Activated CD8-positive, alpha-beta memory T cell treated with anti-CD3 and anti-CD28 coated beads for 1 hour (primary cell): ENCODE measurements at places on chromosomes 5 and 9.

- DNase-seq, result no peak
These were observed 11.6 kb downstream of the LHX3 start for GRCh38 chr9:136193127-136193890.

GRCh38 chr9:68728731-68729130 lies 23.7 kb downstream of the PIP5K1B start:
- DNase-seq, result no peak

GRCh38 chr9:76595645-76596044 lies 136.7 kb downstream of the GCNT1 start:
- DNase-seq, result no peak

DNA sequence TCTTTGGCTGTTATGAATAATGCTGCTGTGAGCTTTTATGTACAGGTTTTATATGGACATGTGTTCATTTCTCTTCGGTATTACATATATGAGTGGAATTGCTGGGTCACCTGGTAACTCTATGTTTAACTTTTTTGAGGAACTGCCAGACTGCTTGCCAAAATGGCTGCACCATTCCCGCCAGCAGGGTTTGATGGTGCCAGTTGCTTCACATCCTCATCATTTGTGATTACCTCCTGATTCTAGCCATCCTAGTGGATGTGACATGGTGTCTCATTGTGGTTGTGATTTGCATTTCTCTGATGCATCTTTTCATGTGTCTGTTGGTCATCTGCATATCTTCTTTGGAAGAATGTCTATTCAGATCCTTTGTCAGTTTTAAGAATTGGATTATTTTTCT lies 10.7 kb downstream of the NANS start:
- no peak for DNase-seq

DNA sequence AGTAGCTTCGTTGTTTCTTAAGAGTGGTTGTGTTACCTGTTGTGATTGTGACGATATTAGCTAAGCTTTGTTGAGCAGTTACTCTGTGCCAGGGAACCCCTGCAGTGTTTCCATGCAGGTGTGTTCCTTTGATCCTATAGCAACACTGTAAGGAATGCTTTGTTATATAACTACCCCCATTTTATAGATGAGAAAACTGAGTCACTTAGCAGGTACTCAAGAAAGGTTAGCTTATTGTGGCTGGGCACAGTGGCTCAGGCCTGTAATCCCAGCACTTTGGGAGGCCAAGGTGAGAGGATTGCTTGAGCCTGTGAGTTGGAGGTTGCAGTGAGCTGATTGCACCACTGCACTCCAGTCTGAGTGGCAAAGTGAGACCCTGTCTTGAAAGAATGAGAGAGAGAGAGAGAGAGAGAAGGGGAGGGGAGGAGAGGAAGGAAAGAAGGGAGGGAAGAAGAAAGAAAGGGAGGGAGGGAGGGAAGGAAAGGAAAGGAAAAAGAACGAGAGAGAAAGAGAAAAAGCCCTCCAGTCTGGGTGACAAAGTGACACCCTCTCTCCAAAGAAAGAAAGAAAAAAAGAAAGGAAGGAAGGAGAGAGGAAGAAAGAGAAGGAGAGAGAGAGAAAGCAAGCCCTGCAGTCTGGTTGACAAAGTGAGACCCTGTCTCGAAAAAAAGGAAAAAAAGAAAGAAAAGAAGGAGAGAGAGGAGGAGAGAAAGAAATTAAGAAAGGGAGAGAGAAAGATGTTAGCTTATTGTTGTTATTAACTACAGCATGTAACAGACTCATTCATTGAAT lies 85.6 kb upstream of the RARS1 start:
- DNase-seq, result no peak

GRCh38 chr5:3654515-3654914 lies 58.9 kb downstream of the IRX1 start:
- DNase-seq, result no peak

- no peak for DNase-seq
These were observed 791.9 kb upstream of the CDH6 start for GRCh38 chr5:30401479-30402058.

- DNase-seq, result no peak
These were observed 1.3 kb downstream of the SEMA6A start for GRCh38 chr5:116573279-116573701.

DNA sequence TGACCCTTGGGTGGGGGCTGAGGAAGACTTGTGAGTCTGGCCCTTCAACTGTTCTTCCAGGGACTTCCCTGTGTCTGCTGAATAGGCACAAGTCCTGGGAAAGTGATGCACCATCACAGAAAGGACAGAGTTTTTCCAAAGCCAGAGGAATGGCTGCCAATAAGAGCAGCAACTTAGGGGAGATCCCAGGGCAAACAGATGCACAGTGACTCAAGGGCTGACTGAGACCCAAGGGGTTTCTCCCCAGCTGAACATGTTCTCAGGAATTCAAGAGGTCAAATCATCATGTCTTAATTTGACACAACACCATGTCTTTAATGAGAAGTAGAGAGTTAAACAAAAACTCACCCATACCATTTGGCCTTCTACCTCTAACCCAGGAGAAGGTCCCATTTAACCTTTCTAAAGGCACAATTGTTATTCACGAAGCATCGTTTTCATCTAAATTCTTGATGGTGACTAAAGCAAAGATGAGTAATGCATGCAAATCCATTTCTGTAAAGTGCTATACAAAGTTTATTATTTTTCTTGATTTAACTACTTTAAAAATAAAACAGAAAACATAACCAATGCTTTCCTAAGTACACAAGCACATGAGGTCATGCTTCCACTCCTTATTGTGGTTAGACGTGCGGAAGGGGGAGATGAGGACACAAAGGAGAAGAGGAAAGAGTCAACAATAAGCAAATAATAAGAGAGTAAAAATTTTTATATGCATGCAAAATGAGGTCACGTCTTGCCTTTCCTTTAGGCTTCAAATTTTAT lies 324.1 kb downstream of the PLK2 start:
- no peak for DNase-seq

DNA sequence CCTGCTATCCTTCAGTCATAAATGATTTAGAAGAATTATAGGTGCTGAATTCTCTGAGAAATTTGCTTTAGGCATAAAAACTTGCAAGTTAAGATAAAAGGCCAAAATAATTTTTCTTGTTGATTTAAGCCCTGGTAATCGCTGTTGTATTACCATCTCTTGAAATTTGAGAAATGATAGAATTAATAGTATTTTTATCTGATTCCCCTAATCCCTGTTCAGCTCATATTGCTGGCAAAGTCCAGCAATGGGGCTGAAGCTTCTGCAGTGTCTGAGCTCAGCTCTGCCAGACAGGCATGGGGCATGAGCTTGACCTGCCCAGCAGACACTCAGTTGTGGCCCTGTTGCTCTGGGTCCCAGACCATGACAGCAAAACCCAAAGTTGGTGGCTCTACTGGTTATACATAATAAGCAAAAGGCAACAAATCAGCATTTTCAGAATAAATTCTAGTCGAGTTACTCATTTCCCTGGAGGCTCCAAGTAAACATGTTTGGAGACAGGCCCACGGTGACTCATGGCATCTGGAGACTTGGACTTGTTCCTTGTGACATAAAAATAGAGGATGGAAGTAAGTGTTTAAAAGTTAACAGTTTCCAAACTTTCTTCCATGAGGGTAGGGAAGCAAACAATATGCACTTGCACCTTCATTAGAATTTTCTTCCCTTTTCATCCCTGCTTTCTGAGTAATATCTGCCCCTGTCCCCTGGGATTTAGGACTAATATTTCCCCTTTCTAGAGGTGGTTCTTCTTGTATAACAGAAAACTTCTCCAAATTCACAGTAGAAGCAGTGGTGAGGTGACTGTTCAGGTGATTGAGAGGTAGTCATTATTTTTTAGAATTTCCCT lies 60.2 kb upstream of the SLC2A8 start:
- no peak for DNase-seq

- DNase-seq, result no peak
These were observed 50.2 kb upstream of the KCNMB1 start for GRCh38 chr5:170439223-170439943.

DNA sequence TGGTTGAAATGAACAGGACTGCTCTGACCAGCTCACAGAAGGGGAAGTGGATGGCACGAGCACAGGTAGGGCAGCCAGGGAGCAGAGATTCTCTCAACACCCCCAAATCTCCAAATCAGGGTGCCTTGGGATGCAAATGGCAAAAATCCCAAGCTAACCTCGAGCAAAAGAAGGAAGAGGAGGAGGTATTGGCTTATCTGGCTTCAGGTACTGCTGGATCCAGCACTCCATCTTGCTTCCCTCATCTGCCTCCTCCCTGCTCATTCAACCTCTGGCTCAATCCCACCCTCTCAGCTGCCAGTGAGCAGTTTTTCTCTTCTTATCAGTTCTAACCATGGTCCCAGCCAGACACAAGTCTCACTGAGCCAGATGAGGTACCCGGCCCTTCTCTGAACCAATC lies 41.6 kb upstream of the GGTA1 start:
- DNase-seq, result no peak

DNA sequence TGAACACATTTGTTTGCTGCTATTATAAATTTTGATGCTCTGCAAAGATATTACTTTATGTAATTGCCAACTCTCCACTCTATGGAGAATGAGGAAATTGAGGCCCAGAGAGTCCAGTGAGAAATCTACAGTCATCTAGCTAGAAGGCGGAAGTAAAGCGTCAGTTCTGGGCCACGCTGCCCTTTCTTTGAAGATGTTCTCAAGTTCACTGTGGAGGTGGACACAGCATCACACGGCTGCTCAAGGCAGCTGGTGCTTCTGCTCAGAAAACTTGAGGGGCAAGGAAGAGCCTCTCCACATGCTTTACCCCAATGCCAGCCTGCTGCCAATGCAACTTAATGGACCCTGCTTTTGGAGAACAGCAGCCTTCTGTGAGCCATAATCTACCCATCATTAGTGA lies 96.3 kb downstream of the TTLL11 start:
- DNase-seq, result no peak

DNA sequence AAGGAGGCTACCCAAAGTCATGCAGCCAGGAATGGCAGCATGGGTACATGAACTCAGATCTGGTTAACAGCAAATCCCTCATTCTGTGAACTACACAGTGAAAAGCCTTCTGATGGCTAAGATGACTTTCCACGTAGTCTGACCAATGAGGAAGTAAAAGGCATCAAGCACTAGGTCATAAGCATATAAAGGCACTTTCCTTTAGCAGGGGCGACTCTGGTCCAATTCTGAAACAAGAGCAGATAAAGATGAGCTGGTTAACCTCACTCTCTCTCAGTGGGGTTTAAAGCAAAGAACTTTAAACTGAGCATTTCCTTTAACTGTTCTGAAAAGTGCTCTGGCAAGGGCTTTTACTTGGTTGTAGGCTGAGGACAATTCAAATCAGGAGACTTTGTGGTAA lies 21.1 kb downstream of the PSMB7 start:
- no peak for DNase-seq

GRCh38 chr5:67693956-67694809 lies 497.6 kb upstream of the CD180 start:
- DNase-seq, result no peak

DNA sequence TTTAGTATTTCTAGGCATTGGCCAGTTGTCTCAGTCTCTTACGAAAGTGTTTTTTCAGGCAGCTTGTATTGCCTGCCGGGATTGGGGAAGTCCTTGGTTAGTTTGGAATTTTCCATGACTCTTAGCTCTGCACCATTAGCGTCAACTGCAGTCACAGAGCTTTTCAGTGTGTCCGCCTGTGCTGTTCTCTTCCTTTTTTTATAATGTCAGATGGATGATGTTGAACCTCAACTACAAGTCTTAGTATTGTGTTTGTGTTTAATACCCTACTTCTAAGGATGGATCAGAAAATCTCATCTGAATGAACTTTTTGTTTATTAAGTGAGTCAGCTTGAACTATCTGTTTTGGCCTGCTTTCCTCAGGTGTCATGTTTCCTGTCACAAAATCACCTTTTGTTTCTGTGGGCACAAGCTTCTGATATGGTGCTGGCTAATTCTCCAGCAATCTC lies 33.1 kb downstream of the ATP6V0E1 start:
- no peak for DNase-seq

- DNase-seq, result no peak
These were observed 65.5 kb upstream of the SPTLC1 start for GRCh38 chr9:92180669-92181181.

- peak; percentile 34 for DNase-seq
These were observed 55.6 kb downstream of the ARHGEF37 start for GRCh38 chr5:149636861-149637246.

DNA sequence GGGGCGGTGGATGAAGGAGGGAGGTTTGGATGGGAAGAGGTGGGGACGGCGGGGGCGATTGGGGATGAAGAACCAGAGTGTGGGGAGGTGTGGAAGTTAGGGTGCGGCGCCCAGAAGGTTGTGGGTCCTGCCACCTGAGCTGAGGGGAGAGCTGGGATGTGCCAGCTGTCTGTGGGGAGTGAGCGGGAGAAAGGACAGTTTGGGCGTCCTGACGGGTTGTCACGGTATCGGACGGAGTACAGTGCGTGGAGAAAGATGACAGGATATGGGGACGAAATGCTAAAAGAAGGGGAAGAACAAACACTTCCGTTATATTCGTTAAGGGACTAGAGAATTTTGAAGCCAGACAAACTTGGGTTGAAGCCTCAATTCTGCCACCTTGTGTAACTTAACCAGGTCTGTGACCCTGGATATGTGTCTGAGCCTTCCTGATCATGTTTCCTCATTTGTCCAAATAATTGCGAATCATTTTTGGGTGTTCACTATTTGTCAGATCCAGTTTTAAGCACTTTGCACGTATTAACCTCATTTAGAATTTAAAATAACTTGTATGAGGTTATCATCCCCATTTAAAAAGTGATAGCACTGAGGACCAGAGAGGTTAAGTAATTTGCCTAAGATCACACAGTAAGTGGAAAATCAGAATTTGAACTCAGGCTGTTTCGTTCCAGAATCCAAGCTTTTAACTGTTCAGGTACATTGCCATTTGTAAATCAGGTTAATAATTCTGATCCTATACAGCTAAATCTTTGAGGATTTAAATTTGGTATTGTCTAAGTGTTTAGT lies 689 bp downstream of the CNTRL start:
- DNase-seq, result no peak

- no peak for DNase-seq
These were observed 251.4 kb downstream of the GLIS3 start for GRCh38 chr9:4048441-4048840.

DNA sequence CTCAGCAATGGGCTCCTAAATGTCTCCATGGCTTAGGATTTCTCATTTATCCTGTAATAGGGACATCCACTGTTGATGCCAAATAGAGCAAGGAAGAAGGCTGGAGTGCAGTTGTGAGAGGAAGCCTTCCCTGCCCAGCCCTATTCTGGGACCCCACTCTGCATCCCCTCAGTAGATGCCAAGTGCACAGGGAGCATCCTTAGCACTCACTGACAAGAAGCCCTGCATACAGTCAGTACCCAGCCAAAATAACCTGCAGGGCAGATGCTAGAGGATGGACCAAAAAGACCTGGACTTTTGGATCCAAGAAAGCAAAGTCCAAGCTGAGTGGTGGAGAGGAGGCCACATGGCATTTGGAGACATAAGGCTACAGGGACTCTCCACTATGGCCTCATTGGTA lies 113.5 kb upstream of the SPOCK1 start:
- no peak for DNase-seq

GRCh38 chr9:30943446-30944224 lies 1440.8 kb upstream of the ACO1 start:
- DNase-seq, result no peak

DNA sequence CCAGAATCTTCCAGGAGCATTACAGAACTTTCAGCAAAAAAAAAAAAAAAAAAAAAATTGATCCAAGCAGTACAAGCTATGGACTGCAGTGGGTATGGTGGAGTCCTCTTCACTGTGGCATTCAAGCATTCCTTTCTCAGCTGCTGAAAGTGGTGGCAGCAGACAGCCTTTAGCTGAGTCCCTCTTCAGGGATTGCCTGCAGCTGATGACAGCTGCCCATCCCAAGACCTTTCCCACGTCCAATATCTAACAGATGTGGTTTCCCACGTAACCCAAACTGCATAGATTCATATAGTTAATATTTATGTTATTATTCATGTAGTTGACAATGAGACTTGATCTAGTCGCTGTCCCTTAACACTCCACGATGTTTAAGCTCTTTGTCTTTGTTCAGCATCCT lies 475.9 kb downstream of the TLE1 start:
- DNase-seq, result no peak
